ENCODE measurements at places on chromosomes 6 and 20.

DNA sequence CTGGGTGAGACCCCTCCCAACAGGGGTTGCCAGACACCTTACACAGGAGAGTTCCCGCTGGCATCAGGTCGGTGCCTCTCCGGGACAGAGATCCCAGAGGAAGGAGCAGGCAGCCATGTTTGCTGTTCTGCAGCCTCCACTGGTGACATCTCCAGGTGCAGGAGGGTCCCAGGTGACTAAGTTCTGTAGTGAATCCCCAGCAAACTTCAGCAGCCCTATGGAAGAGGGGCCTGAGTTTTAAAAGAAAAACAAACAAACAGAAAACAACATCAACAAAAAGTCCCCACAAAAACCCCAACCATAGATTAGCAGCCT, 515.1 kb downstream of the FRK start:
- DNase-seq, result no peak

GRCh38 chr6:52509281-52510212, 67.3 kb downstream of the TRAM2 start:
- DNase-seq, result peak; percentile 87

DNA sequence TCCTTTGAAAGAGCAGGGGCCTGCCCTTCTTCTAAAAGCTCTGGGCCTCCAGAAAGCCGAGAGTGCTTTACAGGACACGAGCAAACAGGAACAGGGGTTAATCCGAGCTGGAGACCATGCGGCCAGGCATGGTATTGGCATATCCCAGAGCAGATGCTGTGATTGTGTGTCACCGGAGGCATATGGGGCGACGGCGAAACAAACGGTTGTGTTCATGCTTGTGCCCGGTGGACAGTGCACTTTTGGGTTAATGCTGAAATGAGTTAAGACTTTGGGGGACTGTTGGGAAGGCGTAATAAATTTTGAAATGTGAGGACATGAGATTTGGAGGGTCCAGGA, 1088.7 kb upstream of the DEFB115 start:
- DNase-seq, result no peak

DNA sequence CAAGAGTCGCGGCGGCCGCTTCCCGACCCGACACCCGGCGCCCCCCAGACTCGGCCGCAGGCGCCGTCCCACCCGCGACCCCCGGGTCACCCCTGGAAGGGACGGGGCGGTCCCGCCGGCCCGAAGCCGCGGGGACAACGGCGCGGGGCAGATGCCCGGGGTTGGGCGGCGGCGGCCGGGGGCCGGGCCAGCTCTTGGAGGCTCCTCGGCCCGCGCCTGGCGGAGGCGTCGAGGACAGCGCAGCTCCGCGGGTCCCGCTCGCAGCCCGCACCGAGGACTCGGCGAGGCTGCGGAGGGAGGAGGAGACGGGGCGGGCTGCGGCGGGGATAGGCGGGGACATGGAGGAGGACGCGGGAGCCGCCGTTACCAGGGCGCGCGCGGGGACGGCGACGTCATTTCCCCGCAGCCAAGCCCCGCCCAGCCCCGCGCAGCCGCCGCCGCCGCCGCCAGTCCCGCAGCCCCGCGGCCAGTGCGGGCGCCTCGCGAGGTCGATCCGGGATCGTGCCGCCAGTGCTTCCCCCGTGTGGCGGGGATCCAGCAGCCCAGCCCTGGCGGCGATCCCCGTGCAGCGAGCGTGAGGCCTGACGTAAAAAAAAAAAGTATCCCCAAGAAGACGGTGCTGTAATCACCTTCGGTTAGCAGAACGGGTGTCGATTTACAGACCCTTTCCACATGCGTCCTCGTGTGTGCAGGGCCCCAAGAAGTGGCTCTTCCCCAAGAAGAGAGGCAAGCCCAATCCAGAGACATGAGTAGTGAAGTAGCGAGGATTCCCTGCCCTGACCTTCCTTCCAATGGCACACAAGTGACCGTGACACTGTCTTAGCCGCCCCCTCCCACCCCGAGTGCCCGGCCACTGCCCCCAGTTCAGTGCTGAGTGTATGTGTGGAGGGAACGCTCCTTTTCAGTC, at the start of gene FAM184A:
Gene FAM184A, minus strand, starts transcription at position 289 of the 907 bp plus-strand sequence. CDS start 365 bp downstream, outside the sequence.
- DNase-seq, result peak; percentile 70

GRCh38 chr20:17722493-17723300, 22.9 kb downstream of the BANF2 start:
- no peak for DNase-seq

DNA sequence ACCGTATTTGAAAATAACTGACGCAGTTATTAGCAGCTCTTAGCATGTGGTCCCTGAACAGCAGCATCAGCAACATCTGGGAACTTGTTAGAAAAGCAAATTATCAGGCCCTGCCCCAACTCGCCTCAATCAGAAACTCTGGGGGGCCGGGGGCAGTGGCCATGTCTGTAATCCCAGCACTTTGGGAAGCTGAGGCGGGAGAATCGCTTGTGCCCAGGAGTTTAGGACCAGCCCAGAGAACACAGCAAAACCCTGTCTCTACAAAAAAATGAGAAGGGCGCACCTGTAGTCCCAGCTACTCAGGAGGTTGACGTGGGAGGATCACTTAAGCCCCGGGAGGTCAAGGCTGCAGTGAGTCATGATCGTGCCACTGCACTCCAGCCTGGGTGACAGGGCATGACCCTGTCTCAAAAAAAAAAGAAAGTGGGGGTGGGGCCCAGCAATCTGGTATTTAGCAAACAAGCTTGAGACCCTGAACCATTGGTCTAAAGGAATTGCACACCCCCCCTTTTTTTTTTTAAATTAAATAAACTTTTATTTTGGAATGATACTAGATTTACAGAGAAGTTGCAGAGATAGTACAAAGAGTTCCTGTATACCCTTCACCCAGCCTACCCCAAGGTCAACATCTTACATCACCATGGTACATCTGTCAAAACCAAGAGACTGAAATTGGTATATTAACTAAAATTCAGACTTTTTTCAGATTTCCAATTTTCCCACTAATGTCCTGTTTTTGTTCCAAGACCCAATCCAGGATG, 6.7 kb downstream of the SRXN1 start:
- DNase-seq, result no peak

GRCh38 chr20:46851746-46852145, 42.9 kb upstream of the EYA2 start:
- DNase-seq, result no peak

DNA sequence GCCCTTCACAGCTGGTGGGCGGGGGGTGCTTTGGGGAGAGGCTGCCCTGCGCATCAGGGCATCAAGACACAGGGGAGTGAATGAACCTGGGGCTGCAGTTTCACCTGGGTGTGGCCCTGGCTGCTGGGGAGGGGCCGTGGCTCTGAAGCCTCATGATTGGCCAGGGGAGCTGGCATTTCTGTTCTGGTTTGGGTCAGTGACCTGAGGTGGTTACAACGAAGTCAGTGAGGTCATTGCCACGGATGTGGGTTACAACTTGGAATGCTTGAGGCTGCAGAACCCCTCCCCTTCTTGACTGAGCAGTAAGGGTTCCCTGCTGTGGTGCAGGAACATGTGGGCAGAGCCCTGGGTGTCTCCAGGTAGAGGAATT, 3.0 kb downstream of the TCEA2 start:
- no peak for DNase-seq

- no peak for DNase-seq
Measured at GRCh38 chr6:34723203-34723602, 26.6 kb upstream of the ILRUN start.

- DNase-seq, result no peak
Measured at GRCh38 chr6:125939026-125939425, 17.5 kb upstream of the HINT3 start.

DNA sequence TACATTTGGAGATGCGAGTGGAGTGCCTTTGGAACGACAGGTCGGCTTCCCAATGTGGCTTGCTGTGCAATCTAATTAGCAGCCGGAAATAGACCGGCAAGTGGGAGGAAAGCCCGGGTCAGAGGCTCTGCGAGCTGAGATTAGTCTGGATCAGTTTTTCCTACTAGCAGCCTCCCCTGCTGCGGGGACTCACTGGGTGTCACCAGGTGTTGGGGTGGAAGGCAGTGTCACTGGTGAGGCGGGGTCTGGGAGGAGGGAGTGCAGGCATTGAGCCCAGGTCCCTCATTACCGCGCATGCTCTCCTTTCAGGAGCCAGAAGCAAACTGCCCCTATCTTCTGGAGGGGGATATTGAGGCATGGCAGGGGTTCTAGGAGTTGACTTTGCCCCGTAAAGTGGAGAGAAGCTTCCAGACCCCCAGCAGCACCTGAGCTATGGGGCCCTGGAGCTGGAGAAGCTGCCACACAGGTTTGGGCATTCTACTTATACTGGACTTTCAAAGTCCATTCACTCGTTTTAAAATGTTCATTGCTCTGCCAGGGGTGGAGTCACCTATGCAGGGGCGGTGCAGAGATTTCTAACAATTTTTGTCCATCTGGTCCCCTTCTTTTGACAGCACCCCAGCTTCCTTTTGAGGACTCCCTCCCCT, 11.0 kb downstream of the SULF2 start:
- peak; percentile 65 for DNase-seq

Data from A673 (cell line).